ENCODE measurements at places on chromosomes 13 and 19. TPM values are rescaled to one million over a fixed set of nuclear protein-coding genes. Genes with fewer than 3 reads are reported as not detected.

GRCh38 chr19:57537953-57538547, 10.9 kb downstream of the ZNF549 start:
- DNase-seq = no peak

- DNase-seq = peak; percentile 25
Measured at GRCh38 chr19:49637821-49638738, 1.9 kb downstream of the RRAS start.

GRCh38 chr19:38692458-38693379, 45.3 kb downstream of the ACTN4 start:
- DNase-seq = no peak

DNA sequence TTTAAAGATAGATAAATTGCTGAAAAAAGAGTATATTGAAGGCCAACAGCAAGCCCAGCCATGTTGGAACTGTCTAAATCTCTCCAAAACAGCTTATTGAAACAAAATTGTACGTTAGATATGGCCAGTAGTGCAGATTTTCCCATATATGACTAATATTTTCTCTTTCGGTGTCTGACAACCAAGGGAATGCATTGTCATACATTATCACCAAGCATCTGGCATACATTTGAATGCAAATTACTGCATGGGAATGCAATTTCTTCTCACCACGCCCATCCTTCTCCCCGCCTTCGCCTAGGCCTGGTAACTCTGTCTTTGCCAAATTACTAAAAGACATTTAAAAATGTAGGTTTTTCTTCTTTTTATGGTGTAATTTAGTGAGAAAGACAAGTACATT, 32.5 kb upstream of the IRS2 start:
- DNase-seq = no peak

GRCh38 chr13:50340551-50341287, 325.5 kb downstream of the KCNRG start:
- DNase-seq = no peak

DNA sequence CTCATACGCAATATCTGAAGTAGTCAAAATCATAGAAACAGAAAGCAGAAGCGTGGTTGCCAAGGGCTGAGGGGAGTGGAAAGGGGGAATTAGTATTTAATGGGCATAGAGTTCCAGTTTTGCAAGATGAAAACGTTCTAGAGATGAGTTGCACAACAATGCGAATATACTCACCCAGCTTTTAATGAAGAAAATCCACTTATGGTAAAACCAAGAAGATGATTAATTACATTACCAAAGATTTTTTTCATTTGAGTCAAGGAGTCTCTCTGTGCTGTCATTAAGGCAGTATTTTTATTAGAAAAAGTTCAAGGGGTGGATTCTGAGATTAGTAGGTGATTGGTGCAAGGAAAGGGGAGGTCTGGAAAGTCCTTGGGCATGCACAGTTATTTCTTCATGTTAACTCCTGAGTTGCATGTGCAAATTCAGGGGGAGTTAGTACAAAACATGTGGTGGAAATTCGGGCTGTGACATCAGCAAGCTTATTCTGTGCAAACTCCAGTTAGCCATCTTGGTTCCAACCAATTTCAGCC, 6.9 kb upstream of the CBY2 start:
- peak; percentile 68 for DNase-seq

GRCh38 chr19:7326105-7326877, 22.4 kb upstream of the ARHGEF18 start:
- DNase-seq = peak; percentile 63

DNA sequence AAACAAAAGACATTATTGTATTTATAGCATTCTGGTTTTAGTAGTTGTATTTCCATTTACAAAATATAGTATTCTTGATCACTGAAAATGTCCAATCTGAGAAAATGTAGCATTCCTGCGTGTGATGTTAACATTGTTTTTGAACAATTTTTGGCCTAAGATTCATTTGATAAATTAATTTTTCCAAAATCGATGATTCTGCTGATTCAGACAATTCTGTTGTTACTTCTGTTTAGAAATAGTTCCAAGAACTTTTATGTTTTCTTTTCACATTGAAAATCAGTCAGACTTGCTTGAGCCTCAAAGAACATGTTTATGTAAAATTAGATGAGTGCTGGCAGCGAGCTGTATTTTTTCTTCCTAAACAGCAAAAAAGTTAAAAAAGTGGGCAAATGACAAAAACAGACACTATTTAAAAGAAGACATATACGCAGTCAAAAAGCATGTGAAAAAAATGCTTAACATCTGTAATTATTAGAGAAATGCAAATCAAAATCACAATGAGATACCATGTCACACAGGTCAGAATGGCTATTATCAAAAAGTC, 804.5 kb upstream of the MIR17HG start:
- no peak for DNase-seq

- no peak for DNase-seq
Measured at GRCh38 chr19:1551068-1552040, 16.8 kb downstream of the MEX3D start.

- DNase-seq = no peak
Measured at GRCh38 chr19:28426110-28426729, 786.7 kb downstream of the UQCRFS1 start.

GRCh38 chr13:34410678-34411077, 531.4 kb upstream of the NBEA start:
- no peak for DNase-seq

DNA sequence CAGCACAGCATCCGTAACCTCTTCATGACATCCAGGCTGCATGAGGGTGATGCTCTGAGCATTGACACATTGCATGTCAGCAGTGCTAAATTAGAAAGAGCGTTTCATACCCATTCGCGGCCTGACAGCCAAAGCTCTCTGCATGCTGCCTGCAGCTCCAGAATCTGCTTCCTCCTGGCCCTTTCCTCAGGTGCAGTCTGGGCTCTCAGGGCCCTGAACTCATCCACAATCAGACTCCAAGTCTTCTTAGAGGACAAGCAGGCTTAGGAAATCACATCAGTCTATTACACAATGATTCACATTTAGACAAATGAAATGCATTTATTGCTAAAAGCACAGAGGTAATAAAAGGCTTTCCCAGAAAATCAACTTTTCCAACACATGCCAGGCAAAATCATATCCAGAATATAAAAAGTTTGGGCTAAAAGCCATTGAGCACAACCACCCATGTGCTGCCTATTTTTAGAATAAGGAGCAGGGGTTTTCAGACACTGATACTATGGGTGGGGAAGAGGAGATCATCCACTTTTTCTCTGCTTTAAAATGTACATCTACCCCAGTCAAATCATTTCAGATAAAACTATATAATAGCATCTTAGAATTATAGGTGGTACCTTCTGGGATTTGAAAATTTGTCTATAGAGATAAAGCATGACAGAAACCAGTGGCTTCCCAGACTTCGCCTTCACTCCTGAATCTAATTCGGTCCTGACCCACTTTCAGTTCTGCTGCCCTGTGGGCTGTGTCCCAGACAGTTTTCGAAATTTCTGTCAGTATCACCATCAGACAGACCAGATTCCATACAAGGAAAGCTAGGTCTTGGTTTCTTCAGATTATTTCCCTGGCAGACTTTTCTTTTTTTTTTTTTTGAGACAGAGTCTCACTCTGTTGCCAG, 109.3 kb downstream of the COL4A2 start:
- no peak for DNase-seq

Gene POU2F2
- total RNA-seq = 57.3 TPM

Gene KLK2
- total RNA-seq = not detected
